NCI-H2029 (cell line): ENCODE measurements at places on chromosomes 5 and 9.

- DNase-seq = no peak
Measured at GRCh38 chr5:124678922-124679519, 67.4 kb downstream of the ZNF608 start.

DNA sequence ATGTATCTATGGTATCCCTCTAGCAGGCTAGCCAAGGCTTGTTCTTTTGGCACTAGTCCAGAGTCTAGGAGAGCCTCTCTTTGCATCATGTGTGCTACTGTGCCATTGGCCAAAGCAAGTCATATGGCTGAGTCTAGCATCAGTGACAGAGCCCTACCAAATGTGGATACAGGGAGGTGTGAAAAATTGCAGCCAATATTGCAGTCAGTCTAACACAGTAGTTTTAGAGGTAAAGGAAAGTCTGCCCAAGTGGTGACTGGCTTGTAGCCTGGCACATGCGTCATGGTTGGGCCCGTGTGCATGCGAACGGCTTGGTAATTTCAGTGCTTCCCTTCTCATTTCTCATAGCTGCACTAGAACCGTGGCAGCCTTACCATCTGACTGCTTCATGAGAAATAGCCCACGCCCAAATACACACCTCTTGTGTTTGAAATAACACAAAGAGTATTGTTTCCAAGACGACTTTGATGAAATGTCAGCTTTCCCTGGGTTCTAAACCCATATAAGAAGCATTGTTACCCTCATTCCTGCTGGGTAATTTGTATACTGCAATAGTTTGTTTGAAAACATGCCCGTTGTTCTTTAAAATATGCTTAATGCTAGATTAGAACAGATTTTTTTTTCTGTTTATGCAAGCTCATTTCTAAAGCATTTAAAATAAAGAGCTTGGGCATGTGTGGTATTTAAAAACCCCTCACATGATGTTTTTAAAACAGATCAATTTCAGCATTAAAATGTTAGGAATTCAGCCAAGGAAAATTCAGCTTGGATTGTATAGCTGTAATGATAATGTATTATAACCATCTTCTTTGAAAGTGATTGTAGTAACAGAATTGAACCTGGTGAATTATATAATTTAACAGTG, 113.2 kb downstream of the TLE4 start:
- no peak for DNase-seq

DNA sequence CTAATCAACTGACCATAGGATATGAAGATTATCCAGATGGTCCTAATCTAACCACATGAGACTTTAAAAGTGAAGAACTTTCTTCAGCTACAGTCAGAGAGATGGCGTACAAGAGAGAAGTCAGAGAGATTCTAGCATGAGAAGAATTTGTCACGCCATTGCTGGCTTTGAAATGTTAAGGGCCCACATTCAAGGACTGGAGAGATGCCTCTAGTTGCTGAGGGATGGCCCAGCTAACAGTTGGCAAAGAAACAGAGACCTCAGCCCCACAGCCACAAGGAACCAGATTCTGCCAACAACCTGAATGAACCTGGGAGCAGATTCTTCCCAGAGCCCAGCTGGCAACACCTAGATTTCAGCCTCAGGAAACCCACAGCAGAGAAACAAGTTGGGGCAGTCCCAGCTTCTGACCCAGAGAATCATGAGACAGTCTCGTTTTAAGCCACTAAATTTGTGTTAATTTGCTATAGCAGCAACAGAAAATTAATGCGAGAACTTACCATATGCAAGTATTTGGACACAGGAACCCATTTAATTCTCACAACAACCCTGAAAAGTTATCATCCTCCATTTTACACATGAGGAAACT, 132.0 kb downstream of the MLLT3 start:
- DNase-seq = no peak

- no peak for DNase-seq
Measured at GRCh38 chr5:166509085-166509484, 1782.4 kb upstream of the WWC1 start.

GRCh38 chr5:147617711-147618350, 108.0 kb upstream of the DPYSL3 start:
- DNase-seq = no peak

GRCh38 chr5:16881251-16881650, 54.8 kb downstream of the MYO10 start:
- DNase-seq = no peak

GRCh38 chr9:31556667-31557463, 827.6 kb upstream of the ACO1 start:
- DNase-seq = no peak

- DNase-seq = no peak
Measured at GRCh38 chr9:111825468-111826145, 30.9 kb upstream of the SHOC1 start.

GRCh38 chr9:113632776-113633590, 169.5 kb downstream of the RGS3 start:
- DNase-seq = no peak

GRCh38 chr9:118721923-118722322, 647.3 kb downstream of the BRINP1 start:
- no peak for DNase-seq

DNA sequence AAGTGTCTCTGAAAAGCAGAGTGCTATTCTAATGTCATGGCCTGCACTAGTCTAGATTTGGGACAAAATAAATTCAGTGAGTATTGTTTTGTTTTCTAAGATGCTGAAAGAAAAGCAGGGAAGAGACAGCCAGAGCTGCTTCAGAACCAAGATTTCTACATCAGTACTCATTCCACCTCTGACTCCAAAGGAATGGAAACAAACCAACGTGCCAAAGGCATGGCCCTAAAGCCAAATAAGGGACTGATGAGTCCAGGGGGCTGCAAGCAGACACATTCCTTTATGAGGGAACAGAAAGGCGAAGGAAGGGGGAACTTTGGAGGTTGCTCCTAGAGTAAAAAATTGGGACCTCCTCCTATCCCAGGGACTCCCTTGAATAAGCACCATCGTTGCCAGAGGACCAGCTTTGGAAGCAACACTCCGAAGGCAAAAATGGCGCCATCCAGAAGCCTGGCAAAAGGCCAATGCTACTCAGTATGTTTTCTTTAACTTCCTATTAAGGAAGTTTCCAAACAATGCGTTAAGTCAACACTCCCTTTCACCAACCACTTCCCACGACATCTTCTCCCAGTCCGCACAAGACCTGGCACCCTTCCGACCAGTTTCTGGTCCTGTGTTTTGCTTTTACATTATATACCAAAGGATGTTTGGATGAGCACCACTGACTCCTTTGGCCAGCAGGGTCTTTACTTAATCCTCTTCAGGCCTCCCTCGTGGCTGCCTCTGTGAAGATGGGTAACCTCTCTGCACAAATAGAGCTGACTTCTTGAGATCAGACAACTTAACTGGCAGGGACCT, 31.6 kb downstream of the ADAM19 start:
- no peak for DNase-seq

DNA sequence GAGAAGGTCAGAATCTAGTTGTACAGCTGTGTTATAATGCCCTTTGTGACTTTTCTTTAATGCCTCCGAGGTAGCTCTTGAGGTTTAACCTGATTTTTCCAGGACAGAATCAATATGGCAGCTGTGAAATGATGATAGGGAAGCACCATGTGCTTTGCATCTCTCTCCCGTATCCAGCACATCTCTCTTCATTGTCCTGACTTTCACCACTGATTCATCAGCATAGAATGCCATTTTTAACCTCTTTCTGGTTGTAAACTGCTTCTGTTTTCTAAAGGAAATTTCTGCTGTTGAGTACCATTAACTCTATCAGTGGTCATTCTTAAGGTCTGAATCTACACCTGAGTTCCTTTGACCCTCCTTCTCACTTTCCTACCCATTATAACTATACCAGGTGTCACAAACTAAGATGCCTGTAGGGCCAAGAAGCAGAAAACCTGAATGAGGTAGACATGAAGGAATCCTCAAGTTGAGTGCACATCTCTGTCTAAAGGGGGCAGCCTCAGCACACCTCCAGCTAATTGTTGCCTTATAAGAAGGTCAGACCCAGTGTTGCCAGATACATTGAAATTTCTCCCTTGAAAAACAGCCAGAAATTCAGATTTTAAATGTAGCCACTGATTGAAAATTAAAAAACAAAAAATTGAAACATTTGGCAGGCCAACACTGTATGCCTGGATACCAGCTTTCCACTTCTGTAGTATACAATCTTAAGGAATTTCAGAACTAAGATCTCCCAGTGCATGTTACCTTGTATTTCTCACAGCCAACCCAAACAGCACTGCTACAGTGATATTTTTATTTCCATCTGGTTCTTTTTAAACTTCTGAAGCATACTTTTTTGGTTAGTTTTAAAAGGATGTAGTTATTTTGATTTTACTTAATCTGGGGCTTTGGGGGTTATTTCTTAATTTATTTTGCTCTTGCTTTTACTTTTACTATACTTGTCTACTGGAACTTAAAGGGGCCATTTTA, 35.8 kb upstream of the TLX3 start:
- DNase-seq = no peak

DNA sequence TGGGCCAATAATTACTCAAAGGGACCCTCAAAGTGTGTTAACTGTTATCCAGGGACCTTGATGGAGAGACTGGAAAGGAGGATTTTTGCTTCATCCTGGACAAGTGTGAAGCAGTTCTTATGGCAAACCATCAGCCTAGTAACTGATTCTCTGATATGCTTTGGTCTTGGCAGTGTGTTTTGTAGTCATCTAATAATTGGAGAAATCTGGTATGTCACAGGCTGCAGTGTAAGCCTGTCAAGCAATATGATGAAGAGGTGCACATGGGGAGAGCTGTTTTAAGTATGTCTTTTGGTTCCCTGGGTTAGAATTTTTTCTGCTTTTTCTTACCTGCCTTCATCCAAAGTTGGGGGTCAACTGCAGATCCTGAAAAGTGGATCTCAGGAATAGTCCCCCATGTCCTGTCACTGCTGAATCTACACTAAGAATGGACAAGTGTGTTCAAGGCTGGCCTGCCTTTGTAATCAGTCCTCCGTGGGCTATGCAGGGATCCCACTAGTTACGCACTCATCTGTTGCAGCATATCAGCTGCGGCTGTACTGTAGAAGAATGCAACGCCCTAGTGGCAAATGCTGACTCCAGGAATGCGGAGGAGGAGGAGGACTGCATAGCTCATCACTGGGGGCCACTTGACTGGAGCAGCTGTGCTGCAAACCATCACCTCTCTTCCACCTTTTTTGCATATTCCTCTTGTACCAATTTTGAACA, 1.9 kb downstream of the SPTAN1 start:
- DNase-seq = no peak

DNA sequence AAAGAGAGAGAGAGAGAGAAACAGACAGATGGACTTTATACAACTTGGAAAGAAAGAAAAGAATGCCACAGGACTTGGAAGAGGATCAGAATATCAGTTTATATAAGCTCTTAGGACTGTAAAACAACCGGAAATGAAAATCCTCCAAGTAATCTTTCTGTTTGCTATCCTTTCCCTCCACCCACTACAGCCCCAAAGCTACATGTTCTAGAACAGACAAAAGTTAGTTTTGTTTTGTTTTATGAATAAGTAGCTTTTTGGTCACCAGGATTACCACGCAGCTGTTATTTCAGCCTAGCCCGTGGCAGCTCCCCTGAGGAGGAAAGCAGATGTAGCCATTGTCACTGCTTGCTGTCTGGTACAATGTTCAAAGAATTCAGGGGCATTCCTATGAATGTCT, 66.6 kb downstream of the SH3TC2 start:
- DNase-seq = no peak
